ENCODE measurements at places on chromosomes 7 and 10.

DNA sequence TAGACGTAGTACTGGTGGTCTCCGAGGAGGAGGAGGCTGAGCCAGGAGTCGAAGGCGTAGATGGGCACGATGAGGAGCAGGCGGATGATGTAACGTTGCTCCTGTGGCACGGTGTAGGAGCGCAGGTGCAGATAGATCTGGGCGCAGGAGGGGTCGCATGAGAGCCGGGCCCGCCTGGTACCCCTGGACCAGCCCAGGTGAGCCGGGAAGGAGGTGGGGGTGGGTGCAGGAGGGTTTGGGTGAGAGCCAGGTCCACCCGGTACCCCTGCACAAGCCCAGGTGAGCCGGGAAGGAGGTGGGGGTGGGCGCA lies 5.2 kb downstream of the TMEM184A start:
- no peak for DNase-seq

DNA sequence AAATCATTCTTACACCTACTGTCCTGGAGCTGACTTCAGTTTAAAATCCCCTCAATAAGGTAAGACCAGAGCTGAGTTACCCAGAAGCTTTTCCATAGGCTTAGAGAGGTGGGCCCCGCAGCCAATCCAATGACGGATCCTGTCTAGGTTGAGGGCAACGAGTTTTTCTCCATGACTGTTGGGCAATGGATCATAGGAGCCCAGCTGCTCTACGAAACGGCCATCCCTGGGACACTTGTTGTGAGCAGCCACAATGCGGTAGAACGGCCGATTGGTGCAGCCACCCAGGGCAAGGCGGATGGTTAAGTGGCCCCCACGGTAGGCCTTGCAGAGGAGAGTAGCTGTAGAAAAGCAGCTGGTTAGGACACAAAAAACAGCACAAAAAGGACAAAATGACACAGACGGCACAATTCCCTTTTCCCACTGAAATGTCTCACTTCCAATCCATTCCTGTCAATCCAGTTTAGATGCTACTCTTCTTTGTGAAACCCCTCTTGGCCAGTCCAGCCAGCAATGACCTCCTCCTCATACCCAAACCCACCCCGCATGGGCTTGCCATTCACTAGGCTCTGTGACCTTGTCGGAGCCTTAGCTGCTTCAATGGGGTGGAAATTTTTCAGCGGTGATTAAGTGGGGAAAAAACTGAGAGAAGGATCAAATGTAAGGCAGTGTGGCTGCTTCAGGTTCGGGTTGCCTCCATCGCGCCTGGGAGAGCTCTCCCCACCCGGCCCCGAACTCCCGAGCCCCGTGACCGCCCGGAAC lies 580 bp downstream of the MRPS16 start:
- DNase-seq = no peak

DNA sequence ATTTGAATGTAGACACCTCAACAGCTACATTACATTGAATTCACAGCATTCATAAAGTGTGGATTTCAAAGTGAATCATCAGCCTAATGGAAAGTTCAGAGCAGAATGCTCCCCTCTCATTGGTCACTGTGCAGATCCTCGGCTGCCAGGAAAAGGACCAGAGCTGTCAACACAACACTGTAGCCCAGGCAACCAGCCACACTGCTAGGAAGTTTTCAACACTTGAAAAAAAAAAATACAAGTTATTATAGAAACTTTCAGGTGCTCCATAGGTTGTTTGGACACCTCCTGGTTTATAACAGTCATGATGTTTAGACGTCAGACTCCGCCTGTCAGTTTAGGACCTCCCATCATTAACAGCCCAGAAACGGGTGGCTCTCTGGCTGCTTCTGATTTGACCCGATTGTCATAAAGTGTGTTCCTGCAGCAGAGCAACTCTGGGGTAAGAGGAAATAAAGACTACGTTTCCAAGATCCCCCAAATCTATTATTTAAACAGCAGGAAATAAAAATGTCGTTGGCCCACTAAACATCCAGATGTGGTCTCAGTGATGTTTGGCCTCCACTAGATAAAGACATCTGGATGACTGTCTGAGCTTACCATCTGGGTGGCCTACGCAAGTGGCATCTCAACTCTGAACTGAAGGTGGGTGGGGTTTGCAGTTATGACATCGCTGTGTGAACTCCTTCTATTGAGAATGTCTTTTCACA lies 117.4 kb downstream of the CABCOCO1 start:
- no peak for DNase-seq

GRCh38 chr10:72309290-72310240 lies 35.8 kb downstream of the DDIT4 start:
- no peak for DNase-seq

GRCh38 chr10:115022733-115023132 lies 70.4 kb upstream of the ATRNL1 start:
- no peak for DNase-seq

GRCh38 chr7:143381427-143382125 lies 431 bp downstream of the ZYX start:
- no peak for DNase-seq

DNA sequence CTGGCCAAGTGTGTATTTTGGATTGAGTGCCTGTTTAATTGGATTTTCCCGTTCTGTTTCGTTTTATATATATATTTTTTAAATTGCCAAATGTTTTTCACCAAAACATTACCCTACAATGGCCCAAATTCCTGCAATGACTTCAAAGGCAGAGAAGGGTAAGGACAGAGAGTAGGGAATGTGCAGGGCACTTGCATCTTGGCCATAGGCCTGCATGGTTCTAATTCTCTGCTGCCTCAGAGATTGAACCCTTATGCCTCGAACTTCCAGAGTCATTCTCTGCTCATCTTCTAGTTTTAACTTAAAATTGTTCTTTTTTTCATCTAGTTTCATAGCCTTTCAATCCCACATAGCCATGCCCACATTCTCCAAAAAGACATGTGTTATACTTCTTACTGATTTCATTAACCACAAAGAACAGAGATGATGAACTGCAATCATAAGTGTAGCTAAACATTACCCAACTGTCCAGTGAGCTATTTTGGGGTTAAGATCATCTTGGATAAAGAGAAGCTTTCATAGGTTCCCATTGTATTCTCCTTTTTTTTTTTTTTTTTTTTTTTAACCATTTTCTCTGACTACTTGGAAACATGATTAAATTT lies 177.6 kb downstream of the PLXDC2 start:
- no peak for DNase-seq

DNA sequence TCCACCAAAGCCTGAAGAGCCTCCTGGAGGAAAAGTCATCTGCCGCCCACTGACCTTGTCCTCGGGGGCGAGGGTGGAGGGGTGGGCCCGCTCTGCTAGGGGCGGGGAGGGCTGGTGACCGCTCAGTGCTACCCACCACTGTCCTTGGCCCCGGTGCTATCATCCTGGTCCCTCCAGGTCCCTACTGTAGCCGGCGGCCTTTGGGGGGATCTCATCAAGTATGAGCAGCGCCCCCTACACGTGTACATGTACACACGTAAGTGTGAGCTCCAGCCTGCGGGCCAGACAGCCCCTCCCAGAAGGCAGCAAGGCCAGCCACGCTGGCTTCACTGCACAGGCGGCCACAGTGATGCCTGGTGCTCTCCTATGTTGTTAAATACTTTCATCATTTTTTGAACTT lies 19.6 kb downstream of the TTYH3 start:
- no peak for DNase-seq

GRCh38 chr7:2114052-2114451 lies 118.7 kb downstream of the MAD1L1 start:
- no peak for DNase-seq

Measured in bone marrow (tissue), 2 donors.